ENCODE measurements at places on chromosomes 5 and 9. TPM values are rescaled to one million over a fixed set of nuclear protein-coding genes. Genes with fewer than 3 reads are reported as not detected.

Gene GLIPR2
- total RNA-seq: 42.3 TPM

- no peak for DNase-seq
Observed at GRCh38 chr5:79843450-79844388, 147.3 kb downstream of the MTX3 start.

GRCh38 chr5:448061-448765 is 5.2 kb downstream of the EXOC3 start:
- DNase-seq: no peak

Gene CKS2
- total RNA-seq: 60.3 TPM

GRCh38 chr5:10623305-10623910 is 59.5 kb downstream of the ANKRD33B start:
- no peak for DNase-seq

Gene RASGEF1C
- total RNA-seq: not detected

- no peak for DNase-seq
Observed at GRCh38 chr9:76793784-76794431, 29.7 kb downstream of the PCA3 start.

- no peak for DNase-seq
Observed at GRCh38 chr5:95878417-95879323, 56.1 kb upstream of the GLRX start.

DNA sequence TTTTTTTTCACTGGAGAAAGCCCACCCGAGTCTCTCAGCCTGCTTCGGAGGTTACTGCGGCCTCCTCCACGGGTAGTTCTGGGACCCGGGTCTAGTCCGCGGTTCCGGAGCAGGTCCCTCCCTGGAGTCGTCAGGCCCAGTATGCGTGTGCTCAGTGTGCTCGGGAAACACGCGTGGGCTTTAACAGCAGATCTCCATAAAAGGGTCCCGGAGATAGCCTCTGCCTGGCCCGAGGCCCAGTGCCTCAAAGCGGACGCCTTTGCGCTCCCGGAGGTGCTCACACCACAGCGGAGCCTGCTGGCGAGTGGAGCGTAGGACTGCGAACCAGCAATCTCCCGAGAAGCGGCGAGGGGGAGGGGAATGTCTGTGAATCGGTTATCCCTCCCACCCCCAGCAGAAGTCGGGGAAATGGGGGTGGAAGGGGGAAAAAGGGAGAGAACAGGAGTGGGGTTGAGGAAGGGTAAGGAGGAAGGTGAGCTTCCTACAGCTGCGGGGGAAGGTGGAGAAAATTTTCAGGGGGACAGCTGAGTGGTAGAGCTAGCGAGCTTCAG is 28.7 kb downstream of the CDKN2A start:
- peak; percentile 87 for DNase-seq

- no peak for DNase-seq
Observed at GRCh38 chr9:124894035-124894740, 32.3 kb downstream of the ARPC5L start.

DNA sequence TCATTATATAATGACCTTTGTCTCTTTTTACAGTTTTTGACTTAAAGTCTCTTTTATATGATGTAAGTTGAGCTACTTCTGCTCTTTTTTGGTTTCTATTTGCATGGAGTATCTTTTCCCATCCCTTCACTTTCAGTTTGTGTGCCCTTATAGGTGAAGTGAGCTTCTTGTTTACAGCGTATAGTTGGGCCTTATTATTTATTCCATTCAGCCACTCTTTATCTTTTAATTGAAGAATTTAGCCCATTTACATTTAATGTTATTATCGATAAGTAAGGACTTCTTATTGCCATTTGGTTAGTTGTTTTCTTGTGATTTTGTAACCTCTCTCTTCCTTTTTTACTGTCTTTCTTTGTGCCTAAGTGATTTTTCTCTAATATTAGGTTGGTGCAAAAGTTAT is 117.3 kb downstream of the ADAMTSL1 start:
- no peak for DNase-seq

DNA sequence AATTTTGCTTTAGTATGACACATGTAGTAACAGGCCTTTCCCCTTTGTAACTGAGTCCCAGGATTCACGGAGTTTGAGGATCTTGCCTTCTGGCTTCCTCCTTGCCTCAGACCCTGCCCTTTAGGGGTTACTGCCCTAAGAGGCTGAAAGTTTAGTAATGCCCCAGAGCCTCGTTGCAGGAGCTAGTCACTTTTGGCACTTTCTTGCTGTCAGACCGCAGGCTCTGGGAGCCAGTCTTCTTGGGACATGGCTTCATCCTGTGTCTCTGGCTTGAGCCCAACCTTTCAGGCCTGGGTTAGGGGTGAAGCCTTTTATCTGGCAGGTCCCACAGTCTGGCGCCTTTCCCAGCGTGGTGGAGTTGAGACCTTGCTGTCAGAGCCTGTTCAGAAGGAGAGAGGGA is 185.6 kb upstream of the DMRT1 start:
- no peak for DNase-seq

Gene LRRC70
- total RNA-seq: 38.6 TPM

- no peak for DNase-seq
Observed at GRCh38 chr5:157309796-157310195, 43.9 kb downstream of the CYFIP2 start.

Gene AK8
- not detected for total RNA-seq

GRCh38 chr5:175470781-175471180 is 7.6 kb upstream of the SFXN1 start:
- DNase-seq: no peak

- no peak for DNase-seq
Observed at GRCh38 chr9:111501648-111502047, 17.5 kb upstream of the ECPAS start.

- DNase-seq: no peak
Observed at GRCh38 chr9:98147582-98147981, 28.6 kb upstream of the TRIM14 start.

DNA sequence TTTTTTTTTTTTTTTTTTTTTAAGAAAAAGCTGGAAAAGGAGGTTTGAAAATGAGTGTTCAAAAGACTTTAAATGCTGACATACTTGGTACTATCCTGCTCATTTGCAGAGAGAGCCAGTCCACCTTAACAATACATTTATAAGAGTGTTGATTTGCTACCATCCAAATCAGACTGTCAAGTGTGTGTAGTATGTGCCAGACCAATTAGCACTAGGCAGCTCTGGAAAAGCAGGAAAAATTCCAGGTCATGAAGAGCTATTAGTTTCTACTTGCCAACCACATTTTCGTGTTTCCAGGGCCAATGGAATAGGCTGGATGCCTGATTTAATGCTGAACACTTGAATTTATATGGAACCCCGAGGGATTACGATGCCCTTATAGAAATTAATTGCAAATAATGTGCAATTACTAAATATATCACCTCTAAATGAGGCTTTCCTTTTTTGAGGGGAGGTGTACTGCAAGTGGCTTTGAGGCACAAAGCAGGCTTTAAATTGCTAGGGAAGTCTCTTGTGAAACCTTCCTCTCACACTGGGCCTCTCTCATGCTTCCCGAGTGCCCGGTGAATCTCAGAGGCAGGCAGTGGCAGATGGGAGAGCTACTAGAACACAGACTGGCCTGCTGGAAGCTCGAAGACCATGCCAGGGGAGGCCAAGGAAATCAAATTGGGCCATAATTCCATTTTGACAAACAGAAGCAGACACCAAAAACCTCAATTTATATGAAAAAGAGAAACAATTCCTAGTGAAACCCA is 178.7 kb downstream of the PPP2R2B start:
- no peak for DNase-seq

DNA sequence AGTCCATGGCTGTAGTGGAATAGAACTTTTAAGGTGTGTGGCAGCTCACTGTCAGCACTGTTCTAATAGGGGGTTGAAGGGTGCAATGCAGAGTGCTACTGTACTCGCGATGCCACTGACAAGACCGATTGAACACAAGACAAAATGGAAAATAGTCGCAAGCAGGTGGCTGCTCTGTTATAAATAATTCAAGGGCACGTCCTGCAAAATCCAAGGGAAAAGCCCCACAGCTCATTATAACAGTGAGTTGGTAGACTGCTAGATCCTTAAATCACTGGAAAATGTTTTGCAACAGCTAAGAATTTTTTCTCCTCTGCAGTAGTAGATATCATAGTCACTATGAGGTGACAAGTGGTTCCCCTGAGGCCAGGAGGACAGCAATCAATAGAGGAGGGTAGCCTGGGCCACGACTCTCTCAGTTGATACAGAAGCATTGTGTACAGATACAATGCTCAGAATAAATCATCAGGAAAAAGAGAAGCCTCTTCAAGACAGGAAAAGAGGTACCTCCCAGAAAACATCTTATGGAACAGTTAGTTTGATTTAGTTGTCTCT is 926.3 kb downstream of the TLE4 start:
- DNase-seq: no peak

Gene PARP8
- total RNA-seq: 0.22 TPM

DNA sequence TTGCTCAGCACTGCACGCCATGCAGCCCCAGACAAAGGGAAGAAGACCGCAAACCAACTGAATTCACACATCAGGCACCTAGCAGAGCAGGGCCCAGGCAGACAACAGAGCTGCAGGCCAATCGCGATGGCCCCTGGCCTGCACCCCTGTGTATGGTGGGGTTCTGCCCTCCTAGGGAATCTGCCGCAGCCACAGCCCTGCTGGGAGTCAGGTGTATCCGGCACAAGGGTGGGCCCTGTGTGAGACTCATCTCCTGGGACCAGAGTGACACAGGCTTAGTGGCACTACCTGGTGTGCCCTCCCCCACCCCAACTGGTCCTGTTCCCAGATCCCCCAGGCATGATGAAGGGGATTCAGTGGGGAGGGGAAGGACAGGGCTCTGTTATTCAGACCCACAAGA is 122.8 kb downstream of the ATPSCKMT start:
- DNase-seq: no peak

Gene TSLP
- not detected for total RNA-seq

- DNase-seq: no peak
Observed at GRCh38 chr5:133035224-133035623, 8.9 kb upstream of the ZCCHC10 start.

Gene FGF10
- not detected for total RNA-seq

Gene PCDHGC3
- 10.2 TPM for total RNA-seq

Gene LSM11
- 5.0 TPM for total RNA-seq

GRCh38 chr9:35619800-35620158 is 1.6 kb upstream of the CD72 start:
- no peak for DNase-seq

DNA sequence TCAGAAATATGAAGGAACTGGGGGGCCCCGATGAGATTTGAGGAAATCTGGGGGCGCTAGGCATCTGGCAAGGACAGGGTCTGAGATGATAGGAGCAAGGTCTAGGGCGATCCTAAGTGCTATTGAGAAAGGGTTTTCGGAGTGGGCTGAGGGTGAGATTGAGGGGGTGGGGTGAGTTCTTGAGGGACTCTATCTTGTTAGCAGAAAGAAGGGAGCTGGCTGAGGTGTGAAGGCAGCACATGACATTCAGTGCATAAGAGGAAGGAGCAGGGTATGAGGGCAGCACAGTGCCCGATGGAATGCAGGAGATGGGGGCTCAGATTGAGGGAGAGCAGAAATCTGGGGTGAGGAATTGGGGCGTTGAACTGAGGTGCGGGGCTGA is 640 bp downstream of the TRIM32 start:
- no peak for DNase-seq

DNA sequence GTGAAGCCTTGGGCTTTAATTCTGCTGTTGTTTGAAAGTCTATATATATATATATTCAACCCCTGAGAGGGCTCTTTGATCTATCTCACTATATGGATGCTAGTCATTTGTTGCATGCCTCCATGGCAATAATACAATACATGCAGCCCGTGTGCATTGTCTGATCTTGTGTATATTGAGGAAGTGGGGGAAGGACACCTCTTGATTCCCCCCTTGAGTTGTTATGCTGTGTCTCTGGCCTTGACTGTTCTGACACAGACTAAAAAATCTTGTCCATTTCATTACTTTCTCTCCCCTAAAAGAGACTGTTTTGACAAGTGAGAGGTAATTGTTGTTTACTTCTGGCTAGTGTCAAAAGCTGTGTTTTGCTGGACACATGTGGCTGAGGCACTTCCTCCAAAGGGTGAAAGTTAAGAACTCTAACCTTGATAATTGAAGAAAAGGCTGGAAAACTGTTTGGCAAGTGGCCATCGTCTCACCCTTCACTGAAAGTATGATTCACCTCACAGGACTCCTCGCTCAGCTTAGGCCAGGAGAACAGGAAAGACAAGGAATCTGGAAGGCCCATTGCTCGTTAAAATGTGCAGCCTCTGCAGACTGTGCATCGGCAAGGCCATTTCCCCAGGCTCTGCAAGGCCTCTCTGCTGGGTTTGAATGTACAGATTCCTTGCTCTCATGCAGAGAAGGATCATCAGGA is 304.0 kb downstream of the PRELID2 start:
- peak; percentile 94 for DNase-seq

DNA sequence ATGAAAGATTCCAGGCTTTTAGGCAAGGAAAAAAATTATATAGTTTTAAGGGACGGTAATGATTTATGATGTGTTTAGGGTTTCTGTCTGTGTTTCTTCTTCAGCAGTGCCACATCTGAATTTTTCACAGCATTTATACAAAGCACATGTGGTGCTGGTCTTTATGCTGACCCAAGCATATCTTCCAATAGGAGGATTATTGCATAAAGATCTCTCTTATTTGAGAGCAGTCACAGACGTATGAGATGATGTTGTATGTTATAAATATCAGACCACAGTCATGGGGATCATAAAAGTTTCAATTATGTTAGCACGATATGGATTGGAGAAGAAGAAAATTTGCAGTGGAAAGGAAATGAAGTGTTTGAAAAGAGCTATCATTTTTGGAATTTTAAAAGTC is 150.9 kb downstream of the RASEF start:
- no peak for DNase-seq

All from lung microvascular endothelial cell (primary cell).